ENCODE measurements at places on chromosomes 2 and 18.
A peak's percentile ranks its signal among the peaks of the same experiment; 100 is the strongest.

GRCh38 chr2:58527647-58528046 lies 286.5 kb upstream of the FANCL start:
- DNase-seq, result no peak

GRCh38 chr18:25464227-25464626 lies 112.3 kb upstream of the ZNF521 start:
- DNase-seq, result no peak

DNA sequence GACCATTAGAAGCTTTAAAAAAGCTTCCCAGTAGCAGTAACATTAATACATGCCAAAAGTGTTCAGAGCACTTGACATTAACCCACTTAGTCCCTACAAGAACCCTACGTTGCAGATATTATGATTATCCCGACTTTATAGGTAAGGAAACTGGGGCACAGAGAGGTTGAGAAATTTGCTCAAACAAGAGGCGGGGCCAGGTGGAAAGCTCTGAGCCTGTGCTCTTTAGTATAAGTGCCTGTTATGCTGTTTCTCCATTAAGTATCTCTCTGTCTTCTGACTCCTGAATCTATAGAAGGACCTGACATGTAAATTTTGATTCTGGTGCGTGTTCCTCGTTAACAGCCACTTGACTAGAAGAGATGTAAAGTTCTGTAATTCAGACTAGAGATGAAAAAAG lies 139.8 kb downstream of the RBMS1 start:
- DNase-seq, result no peak

DNA sequence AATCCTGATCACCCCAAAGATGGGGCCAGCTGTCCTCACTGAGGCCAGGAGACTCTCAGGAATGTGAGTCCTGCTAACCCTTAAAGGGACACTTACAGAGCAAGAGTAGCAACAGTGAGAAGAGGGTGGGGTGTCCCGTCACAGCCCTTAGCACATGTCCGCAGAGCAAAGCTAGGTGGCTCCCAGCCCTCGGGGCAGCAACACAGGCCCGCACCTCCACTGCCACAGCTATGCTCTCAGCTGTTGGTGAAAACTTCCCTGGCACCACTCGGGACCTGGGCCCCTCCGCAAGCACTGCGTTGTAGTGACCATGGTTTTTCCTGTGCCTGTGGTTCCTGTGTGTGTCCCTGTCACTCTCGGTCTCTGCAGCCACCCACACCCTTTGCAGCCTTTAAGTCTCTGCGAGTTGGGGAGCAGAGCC lies 76.4 kb upstream of the UXS1 start:
- no peak for DNase-seq

- DNase-seq, result no peak
These were observed 606 bp downstream of the OTOF start for GRCh38 chr2:26477126-26477910.

DNA sequence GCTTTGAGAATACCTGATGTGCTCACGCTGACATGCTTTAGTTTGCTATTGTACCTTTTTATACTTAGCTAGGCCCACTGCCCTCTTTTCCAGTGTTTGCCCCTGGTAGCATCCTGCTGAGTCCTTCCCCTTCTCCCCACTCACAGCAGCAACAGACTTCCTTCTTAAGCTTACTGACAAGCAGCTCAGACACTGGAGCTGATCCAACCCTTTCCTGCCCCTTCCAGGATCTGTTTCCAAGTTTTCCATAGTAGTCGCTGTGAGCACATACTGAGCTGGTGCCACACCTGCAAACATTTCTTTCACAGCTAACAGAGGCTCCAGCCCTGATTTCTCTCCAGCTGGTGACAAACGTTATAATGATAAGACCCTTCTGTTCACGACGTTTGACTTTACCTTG lies 991.4 kb upstream of the CELF4 start:
- DNase-seq, result no peak

DNA sequence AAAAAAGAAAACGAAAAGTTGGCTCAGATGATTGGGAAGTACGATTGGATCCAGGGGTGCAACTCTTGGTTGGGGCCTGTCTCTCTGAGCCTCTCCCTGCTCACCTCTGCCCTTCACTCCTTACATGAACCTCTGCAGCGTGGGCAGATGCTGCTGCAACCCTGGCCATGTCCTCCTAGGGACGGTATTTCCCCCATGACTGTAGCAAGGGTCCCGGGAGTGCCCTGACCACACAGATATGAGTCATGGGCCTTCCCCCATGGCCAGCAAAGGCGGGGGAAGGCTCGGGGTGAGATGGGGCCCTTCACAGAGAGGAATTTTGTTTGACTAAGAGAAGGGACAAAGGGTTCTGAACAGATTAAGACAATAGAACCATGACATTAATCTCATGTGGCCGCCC lies 129.0 kb downstream of the NCK2 start:
- peak; percentile 85 for DNase-seq

DNA sequence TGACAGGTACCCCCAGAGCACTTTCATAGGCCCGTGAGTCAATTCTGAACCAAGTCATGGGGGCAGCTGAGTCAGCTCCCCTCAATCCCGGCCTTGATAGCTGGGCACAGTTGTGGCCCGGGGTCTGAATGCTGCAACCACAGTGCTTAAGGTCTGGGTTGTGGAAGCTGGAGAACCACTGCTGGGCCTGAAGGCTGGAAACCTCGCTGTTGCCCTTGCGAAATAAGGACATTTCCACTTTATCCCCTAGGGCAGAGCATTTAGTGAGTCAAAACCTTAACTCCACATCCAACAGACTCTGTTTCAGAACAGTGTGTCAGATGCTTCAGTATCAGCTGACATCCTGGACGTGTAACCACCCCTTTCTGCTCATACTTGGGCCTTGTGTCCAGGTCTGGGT lies 58.6 kb downstream of the SP110 start:
- DNase-seq, result no peak

GRCh38 chr2:46424937-46425336 lies 54.4 kb upstream of the TMEM247 start:
- no peak for DNase-seq

GRCh38 chr2:126834006-126834659 lies 64.6 kb upstream of the TEX51 start:
- no peak for DNase-seq

- no peak for DNase-seq
These were observed 31.4 kb upstream of the CD226 start for GRCh38 chr18:69978732-69979715.

DNA sequence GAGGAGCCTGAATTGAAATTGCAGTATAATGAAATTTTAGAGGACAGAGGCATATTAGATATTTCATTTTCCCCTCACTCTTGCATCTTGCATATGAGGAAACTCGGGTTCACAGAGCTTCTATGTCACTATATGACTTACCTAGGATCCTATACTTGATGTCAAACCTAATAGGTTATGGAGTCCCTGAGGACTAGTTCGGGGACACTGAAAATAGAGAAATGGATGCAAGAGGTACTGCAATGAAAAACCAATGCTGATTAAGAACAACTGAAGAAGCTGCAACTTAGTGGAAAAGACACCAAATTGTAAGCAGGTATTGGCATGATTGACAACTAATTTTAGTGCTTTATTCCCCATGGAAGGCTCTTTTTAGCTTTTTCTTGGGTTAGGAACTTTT lies 210.1 kb downstream of the IKZF2 start:
- DNase-seq, result no peak

- DNase-seq, result no peak
These were observed 721.4 kb upstream of the CNTNAP5 start for GRCh38 chr2:123303731-123304130.

DNA sequence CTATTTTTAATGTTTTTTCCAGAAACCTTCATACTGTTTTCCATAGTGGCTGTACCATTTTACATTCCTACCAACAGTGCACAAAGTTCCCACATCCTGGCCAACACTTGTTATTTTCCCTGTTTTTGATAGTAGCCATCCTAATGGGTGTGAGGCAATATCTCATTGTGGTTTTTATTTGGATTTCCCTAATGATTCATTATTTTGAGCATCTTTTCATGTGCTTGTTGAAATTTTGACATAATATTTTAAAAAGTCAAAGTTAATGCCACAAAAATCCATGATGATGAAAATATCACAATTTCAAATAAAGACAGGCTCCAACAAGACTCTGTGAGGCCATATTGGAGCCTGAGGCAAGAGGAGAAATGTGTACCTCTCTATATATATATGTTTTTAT lies 50.2 kb downstream of the VWA3B start:
- DNase-seq, result no peak

DNA sequence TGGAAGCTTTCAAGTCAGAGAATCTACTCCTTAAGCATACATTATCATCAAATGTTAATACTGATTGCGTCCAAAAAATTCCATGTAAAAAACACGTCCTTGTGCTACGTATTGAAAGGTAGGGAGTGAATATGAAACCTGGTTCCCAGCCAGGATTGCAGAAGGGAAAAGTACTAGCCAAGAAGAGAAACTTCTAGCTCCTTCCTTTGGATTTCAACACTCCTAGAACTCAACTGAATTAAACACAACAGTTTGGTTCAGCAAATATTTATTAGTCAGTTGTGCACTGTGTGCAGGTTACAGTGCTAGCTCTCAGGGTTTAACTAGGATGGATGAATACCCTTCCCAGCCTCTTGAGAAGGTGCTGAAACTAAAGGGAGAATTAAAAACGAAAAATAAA lies 33.9 kb upstream of the FHL2 start:
- no peak for DNase-seq

- DNase-seq, result no peak
These were observed 196.5 kb downstream of the MYO1B start for GRCh38 chr2:191441496-191442214.

DNA sequence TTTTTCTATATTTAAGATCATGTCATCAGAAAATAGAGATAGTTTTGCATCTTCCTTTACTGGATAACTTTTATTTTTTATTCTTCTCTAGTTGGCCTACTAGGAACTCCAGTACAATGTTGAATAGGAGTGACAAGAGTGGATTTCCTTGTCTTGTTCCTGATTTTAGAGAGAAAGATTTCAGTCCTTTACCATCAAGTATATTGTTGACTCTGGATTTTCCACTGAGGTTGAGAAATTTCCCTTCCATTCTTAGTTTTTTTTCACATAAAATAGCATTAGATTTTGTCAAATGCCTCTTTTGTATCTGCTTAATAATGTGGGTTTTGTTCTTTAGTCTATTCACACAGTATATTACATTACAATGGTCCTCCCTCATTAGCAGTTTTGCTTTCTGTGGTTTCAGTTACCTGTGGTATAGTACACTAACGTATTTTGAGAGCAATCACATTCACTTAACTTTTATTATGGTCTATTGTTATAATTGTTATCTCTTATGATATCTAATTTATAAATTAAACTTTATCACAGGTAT lies 105.5 kb downstream of the THADA start:
- DNase-seq, result no peak

DNA sequence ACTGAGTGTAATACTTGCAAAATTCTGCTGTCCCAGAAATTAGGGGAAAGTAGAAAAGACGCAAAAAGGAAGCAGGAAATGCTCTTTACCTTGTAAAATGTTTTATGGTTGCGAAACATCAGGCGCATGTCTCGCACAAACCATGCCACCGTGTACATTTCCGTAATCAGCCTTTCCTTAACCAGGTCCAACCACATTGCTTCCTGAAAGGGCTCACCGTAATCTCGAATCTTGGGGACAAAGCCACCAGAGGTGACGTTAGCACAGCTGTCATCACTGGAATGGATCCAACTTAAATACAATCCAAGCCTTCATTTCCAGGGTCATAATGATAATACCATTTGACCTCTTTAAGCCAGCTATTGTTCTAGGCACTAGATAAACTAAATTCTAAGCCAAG lies 49.3 kb downstream of the SP110 start:
- DNase-seq, result peak; percentile 7

Measured in SW480 (cell line).